ENCODE measurements at places on chromosomes 1 and 21.
A peak's percentile ranks its signal among the peaks of the same experiment; 100 is the strongest.

GRCh38 chr1:218031901-218032300, 253.2 kb upstream of the RRP15 start:
- no peak for DNase-seq

DNA sequence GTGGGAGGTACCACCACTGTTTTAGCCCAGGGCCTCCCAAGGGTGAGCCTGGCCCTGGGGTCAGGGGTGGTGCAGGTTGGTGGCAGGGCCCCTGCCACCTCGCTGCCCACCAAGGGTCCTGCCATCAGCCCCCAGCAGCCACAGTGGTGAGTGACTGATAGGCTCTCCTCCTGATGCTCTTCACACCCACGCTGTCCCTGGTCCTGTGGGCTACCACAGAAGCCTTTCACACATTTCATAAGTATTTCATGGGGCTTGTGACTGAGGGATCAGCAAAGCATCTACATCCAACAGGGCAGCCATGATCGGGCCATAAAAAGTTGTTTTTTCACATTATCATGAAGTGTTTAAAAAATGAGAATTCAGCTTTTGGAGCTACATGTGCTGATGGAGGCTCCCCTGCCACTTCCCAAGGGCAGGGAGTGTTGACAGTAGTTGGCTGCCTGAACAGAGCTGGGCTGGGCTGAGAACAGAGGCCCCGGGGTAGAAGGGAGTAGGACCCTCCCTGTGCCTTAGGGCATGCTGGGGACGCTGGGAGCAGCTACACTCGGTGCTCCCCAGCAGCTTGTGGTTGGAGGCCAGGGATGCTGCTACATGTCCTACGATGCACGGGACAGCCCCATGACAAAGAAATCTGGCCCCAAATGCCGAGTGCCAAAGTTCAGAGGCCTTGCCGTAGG, 73.1 kb upstream of the TMEM51 start:
- DNase-seq = no peak

GRCh38 chr21:35149698-35150097, 100.6 kb upstream of the RUNX1 start:
- no peak for DNase-seq

DNA sequence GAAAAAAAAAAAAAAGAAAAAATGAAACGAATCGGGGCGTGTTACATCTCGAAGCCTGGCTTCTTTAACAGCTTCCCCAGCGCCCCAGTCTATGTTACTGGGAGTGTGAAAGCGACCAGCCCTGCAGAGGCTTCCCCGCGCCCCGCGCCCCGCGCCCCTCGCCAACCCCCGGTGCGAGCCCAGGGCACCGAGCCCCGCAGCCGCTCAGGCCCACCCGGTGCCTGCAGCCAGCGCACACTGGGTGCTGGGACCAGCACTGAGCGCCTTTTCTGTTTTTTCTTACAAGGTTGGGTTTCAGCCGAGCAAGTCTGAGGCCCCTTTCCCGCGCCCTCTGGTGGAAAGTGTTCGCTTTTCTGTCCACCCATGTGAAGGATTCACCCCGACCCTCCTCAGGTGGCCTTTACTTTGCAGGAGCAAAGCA, 42.1 kb upstream of the ZNF496 start:
- peak; percentile 43 for DNase-seq

- no peak for DNase-seq
Observed at GRCh38 chr1:177487481-177487880, 316.7 kb downstream of the BRINP2 start.

DNA sequence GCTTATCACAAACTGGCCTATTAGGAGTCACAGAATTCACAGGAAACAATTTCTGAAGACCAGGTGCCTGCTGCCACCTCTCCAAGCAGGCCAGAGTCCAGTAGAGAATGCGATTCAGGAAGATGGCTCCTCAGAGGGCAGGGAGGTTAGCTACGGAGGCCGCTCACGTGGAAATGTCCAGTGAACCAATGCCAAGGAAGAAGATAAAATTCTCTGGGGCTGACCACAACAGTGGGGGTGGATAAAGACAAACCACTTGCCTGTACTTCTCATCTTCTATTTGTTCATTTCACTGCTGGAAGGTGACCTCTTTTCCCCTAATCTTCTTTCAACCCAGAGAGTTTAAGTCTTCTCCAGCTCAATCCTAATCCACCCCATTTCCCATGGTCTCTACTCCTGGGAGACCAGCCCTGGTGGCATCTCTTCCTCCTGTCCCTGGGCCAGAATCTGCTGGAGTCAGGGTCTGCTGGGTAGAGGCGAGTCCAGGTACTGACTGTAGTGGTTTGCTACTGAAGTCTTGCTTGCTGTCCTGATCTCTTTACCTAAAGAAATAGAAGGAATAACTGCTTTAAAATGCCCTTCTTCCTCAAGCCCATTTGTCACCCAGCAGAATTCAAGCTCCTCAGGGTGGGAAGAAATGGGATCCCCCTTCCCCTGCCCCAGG, 3.2 kb downstream of the PSRC1 start:
- no peak for DNase-seq

- DNase-seq = no peak
Observed at GRCh38 chr21:17519208-17519738, 6.4 kb downstream of the CXADR start.

- DNase-seq = no peak
Observed at GRCh38 chr21:31476263-31477022, 132.4 kb upstream of the TIAM1 start.

DNA sequence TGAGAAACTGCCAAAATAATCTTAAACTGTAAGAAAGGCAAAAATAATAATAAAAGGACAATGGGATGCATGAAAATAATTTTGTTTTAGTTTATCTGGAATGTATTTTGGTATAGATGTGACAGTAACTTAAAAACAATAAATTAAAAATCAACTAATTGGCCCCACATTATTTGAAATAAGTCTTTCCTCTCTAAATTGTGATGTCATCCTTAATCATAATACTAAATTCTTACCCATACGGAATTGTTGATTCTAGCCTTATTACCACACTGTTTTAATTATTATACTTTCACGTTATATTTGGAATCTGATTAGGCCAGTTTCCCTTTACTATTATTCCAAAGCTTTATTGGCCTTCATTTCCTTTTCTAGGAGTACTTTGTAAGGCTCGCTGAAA, 7.7 kb downstream of the DESI2 start:
- DNase-seq = no peak

- DNase-seq = no peak
Observed at GRCh38 chr1:156922986-156923669, 2.7 kb downstream of the LRRC71 start.

DNA sequence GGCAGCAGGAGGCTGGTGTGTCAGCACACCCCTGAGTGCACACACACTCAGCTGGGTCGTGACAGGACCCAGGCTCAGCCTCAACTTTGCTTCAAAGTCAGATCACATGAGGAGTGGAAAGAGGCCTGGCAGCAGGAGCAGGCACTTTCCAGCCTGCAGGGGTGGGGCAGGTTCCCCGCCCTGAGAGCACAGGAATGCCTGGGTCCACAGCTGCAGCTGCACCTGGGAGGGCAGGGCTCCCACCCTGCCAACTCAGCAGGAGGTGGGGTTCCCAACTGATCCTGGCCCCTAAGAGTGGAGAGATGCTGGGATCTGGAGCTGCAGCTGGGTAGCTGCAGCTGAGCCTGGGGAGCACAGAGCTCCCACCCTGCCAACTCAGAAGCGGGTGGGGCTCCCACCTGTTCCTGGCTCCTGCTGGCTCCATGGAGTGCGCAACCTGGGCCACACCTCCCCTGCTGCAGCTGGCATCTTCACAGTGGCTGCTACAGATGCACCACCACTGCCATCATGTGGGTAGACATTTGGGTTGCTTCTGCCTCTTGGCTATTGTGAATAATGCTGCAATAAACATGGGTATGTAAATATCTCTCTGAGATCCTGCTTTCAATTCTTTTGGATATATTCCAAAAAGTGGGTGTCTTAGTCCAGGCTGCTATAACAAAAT, 415.4 kb downstream of the TTLL7 start:
- no peak for DNase-seq
